ENCODE measurements at places on chromosomes 6 and 20.
A peak's percentile ranks its signal among the peaks of the same experiment; 100 is the strongest.

- no peak for DNase-seq
Observed at GRCh38 chr6:33827546-33828451, 24.0 kb upstream of the MLN start.

DNA sequence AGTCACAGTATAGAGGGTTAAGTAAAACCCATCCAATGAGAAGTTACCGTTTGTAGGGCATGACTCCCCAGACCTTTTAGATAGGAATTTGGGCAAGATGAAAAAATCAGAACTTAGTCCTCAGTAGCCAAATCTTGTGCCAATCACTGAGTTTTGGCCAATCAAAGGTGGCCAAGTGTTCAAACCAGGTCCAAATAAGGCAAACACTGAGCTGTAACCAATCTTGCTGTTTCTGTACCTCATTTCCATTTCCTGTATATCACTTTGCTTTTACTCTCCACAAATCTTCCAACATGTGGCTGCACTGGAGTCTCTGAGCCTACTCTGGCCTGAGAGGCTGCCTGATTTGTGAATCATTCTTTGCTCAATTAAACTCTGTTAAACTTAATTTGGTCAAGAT, 81.8 kb upstream of the GPR6 start:
- DNase-seq, result no peak

DNA sequence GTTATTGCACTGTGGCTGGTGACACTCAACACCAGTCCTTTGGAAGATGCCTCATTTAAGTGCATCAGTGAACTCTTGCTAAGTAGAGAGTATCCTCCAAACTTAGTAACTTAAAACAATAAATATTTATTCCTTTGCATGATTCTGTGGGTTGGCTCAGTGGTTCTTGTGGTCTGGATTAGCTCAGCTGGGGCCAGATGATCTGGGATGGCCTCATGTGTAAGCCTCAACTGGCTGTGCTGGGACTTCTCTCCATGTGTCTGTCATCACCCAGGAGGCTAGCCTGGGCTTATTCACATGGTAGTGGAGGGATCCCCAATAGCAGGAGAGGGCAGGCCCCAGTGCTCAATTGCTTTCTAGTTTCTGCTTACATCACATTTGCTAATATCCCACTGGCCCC, 8.3 kb downstream of the LRRN4 start:
- no peak for DNase-seq

GRCh38 chr6:13201336-13201735, 127.0 kb downstream of the TBC1D7 start:
- no peak for DNase-seq

DNA sequence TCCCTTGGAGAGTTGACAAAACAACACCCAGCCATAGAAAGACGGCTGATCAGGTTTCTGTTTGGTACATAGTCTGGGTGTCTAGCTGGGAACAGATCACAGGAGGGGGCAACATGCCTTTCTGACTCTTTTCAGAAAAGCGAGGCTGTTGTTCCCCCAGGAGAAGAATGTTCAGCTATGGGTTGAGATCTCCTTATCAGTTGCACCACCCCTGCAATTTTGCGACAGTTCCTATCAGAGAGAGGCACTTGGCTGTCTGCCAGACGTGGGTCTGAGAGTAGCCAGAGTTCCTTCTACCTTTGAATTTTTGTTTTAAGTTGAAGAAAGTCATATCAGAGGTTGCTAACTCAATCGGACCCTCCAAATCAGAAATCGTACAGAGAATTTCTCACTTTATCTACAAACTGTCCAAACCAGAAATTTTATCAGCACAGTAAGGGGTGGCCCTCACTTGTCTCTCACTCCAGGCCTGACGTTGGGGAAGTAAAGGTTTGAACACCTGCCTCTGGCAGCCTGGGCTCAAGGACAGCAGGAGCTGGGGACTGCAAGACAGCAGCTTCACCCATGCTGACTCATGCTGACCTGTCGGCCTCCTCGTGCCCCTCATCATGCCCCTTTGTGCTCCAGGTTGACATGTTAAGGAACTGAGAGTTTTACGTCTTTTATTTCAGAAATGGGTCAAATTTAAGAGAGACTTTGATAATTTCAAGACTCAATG, 42.3 kb downstream of the TMC2 start:
- peak; percentile 22 for DNase-seq

DNA sequence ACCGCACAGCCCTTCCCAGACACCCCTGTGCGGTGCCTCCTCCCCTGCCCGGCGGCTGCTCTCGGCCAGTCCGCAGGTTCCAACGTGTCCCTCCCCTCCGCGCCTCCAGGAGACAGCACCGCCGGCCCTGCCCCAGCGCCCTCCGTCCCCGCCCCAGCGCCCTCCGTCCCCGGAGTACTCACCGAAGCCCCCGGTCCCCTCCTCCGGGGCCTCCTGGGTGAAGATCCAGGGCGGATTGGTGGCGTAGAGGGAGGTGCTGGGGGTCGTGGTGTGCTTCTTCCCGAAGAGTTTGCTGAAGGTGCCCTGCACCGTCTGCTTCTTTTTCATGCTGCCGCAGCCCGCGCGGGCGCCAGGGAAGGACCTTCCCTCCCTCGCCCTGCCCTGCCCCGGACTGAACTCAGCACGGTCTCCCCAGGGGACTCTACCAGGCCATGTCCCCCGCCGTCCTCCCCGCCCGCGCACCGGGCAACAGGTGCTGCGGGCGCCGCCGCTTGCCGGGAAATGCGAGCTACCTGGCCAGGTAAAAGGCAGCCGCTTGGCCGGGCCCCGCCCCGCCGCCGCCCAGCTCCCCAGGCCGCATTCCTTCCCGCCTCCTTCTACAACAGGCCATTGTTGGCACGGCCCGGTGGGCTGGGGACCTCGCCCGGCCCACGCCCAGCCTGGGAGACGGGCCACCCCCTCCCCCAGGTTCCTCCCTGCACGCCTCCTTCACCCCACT, at the start of gene C6orf132:
Gene C6orf132, minus strand, starts transcription at position 503 of the 718 bp plus-strand sequence. Its CDS starts 176 bp downstream, at position 327.
- DNase-seq, result peak; percentile 39

DNA sequence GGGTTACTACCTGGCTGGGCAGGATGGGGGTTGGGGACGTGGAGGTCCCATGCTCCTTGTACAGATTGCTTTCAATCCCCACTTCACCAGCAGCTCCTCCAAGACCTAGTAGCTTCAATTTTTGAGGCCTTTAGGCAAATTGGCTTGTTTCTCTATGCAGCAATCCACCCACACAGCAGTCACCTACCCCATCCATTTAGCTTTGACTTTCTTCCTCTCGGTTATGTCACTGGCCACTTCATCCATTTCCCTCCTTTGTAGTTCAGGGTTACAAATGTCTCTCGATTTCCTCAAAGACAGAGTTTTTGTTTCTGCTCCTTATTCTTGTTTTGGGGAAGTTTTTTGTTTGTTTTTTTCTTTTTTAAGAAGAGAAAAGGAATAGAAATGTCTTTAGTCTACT, 33.4 kb upstream of the RSPO4 start:
- DNase-seq, result no peak

DNA sequence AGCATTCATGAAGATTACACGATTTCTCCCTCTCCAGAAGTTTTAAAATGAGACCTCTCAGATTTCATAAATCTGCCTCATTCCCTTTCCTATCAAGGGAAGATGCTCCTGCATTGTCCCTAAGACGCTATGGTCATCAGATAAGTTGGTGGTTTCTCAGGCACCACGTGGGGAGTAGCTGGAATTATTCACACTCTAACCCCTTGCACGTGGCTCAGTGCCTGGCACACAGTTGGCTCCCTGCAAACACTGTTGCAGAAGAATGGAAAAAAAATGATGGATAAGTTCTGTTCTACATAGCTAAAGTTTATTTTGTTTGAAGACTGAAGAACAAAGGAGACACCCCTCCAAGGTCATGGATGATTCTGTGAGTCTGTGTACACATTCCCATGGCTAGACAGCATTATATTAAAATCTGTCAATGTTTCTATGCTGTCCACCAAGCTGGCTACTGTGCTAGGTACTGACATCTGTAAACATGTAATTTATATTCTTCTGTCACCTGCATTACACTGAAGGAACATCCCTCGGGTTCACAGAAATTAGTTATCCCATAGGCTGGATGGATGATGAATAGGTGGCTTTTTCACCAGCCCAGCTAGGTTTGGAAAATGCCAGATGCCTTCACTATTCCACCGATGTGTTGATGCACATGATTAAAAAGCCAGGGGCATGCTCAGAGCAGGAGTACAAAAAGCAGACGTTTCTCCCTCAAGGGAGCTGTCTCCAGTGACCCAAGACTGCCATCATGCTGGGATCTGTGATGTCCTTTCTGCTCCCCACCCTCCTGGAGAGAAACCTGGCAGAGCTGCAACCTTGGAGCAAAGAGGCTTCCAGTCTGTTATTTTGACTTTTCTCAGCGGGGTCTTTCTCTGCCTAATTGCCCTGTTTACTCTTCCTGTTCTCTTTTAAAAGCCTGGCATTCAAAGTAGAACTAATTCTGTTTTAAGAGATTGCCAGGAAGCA, 610.5 kb downstream of the UTRN start:
- DNase-seq, result no peak

GRCh38 chr20:1652960-1653359, 4.6 kb downstream of the SIRPG start:
- DNase-seq, result no peak

Measured in lung (tissue), 17 donors.